CD4-positive, alpha-beta T cell treated with Interleukin-1 beta for 1 hour (primary cell): ENCODE measurements at places on chromosomes 13 and 19.

- DNase-seq: no peak
Measured at GRCh38 chr13:44303681-44304432, 69.8 kb upstream of the SERP2 start.

DNA sequence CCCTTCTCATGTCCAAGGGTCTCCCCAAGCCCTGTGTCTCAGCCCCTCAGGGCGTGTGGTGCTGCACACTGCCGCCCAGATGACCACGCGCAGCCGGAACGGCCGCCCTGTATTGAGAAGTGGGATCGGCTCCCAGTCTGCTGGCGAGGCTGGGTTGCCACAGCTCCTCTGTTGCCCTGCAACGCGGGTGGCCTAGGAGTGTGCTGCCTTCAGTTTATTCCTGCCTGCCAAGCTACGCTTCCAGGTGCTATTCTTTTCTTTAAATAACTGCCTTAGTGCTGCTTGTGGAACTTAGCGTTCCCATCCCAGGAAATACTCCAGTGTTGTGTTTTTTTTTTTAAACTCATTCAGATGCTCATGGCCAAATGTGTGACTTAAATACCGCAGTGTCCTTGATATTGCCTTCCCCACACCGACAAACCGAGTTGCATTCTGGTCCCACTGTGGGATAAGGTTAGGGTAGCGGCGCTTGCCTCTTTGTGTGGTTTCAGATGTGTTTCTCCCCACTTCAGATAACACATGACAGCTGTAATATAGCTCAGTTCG, 16.6 kb downstream of the ACTN4 start:
- DNase-seq: no peak

- DNase-seq: no peak
Measured at GRCh38 chr13:87123987-87124784, 547.0 kb upstream of the SLITRK5 start.

DNA sequence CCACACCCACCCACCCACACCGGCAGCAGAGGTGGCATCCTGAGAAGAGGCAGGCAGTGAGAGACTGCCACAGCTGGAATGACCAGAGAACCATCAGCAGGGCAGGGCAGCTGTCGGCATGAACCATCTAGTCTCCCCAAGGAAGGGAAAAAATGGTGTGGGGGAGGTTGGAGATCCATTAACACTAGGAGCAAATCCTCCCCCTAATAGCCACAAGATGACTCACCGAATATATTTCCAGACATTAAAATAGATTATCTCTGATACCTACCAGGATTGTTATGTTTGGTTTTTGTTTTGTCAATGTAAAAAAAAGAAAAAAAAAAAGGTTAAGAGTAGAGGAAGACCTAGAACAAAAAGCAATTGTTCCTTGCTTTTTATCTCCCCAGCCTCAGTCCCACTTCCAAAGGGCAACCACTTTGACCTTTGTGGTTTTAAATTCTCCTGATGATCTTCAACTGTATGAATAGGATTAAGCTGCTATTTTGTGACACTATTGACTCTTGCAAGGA, 34.2 kb downstream of the THSD1 start:
- DNase-seq: no peak

DNA sequence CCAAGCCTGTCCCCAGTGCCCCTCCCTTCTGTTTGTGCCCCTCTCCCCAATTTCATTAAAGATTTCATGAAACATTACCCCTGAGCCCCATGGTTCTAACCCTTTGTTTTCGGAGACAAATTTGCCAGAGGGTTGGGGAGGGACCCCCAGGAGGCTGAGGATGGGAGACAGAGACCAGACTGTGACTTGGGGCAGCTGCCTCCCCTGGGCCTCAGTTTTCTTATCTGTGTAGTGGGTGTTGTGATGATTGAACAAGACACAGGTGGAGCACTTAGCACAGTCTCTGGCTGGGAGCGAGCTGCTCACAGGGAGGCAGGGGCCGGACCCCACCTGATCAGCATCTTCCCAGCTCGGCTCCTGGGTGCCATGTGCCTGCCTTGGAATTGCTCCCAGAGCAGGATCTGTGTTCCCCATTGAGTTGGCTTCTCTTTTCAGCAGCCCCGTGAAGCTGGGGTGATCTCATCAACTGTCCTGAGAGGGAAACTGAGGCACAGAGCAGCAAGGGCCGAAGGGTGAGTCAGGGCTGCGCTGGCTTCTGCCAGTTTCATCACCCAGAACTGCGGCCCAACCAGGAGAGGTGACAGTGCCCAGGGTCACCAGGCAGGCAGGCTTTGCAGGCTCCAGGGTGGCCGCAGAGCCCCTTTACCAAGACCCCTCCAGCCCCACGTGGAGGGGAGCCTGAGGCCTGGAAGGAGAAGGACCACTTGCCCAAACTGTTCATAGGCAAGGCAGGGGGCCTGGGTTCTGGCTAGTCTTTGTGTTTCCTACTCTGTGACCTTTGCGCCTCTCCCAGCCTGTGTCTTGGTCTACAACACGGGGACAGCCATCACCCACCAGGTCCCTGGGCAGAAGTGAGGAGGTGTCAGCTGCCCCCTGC, 6.9 kb downstream of the IRF3 start:
- no peak for DNase-seq

GRCh38 chr19:43660971-43661360, 9.0 kb downstream of the PLAUR start:
- DNase-seq: no peak
